ENCODE measurements at places on chromosomes 3 and 15.

- DNase-seq: peak; percentile 44
These were observed 209.9 kb upstream of the ROPN1 start for GRCh38 chr3:124201786-124202185.

- no peak for DNase-seq
These were observed 162.8 kb upstream of the ZNF385D start for GRCh38 chr3:21913791-21914190.

- no peak for DNase-seq
These were observed 6.7 kb downstream of the ISLR start for GRCh38 chr15:74179983-74180880.

GRCh38 chr3:195077611-195078540, 193.1 kb downstream of the XXYLT1 start:
- DNase-seq: peak; percentile 33

GRCh38 chr15:77629070-77630030, 3.4 kb downstream of the LINGO1 start:
- DNase-seq: no peak

DNA sequence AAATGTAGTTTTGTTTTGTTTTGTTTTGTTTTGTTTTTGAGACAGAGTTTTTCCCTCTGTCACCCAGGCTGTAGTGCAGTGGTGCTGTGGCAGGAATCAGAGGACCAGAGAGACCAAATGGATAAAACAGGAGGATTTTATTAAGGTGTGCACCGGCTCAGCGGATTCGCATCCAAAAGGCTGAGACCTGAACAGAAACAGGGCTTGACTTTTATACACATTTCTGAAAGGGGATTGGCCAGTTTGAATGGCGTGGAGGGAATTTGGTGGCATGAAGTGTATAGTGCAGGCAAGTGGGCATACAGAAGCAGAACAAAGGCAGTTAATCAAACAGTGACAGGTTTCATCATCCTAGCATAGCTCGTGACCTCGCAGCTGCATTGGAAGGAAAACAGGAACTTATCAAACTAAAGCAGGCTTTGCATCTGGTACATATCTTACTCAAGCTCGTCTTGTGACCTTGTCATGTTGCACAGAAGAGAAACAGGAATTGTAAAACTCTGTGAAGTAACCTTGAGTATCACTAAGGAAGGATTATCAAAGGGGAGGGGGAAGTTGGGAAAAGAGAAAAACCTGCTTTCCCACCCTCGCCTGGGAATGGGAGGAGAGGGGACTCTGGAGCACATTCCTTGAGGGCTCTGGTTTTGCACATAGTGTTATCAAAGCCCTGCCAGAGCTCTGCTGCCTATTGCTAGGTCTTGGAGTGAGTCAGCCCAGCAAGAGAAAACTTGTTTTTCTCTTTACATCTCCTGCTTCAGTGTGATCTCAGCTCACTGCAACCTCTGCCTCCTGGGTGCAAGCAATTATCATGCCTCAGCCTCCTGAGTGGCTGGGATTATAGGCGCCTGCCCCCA, 38.5 kb downstream of the C3orf62 start:
- peak; percentile 71 for DNase-seq
